Activated CD4-positive, alpha-beta memory T cell treated with anti-CD3 and anti-CD28 coated beads, Interleukin-2, amount 10 ng/mL, durations not matched to agents 7 days and 5 days (primary cell): ENCODE measurements at places on chromosomes 2 and 18.
A peak's percentile ranks its signal among the peaks of the same experiment; 100 is the strongest.

DNA sequence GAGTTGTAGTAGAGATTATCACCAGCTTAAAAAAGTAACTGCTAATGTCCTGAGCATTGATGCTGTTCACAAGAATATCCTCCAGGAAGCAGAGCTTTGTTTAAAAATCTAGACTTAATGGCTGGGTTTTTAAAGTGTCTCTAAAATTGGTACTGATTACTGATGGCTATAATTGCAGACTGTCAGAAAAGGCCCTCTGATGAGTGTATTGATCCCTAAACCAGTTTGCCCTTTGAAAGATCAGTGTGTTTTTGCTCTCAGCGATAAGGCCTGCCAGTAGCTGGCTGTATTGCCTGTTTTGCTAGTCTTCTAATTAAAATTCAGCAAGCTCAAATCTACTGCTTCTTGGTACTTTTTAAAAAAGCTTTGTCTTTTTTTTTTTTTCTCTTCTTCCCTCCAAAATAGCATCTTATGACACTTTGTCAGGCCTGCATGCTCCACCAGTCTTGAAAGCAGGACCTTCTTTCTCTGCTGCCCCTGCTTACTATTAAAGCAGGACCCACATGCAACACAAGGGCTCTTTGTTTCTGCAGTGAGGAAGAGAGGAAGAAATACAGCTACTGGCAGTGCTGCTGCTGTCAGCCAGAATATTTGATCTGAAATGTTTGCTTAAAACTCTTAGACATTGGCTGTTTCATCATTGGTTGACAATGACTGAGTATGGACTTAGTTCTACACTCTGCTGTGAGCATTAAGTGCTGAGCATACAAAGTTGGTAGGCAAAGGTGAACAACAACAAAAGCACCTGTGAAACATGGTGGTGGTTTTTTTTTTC, 1.8 kb downstream of the SEC11C start:
- DNase-seq, result no peak

DNA sequence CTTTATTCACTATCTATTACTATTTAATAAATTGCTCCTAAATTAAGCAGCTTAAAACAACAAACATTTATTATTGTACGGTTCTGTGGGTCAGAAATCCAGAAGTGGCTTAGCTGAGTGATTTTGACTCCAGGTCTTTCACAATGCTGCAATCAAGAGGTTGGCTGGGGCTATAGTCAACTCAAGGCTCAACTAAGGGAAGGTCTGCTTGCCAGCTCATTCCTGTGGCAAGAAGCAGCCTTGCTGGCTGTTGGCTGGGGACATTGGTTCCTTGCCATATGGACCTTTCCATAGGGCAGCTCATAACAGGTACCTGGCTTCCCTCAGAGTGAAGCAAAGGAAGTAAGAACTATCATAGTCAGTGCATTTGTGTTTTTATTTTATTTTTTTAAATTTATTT, 5.0 kb upstream of the MRPL19 start:
- DNase-seq, result no peak

GRCh38 chr2:196187898-196188458, 16.6 kb upstream of the STK17B start:
- no peak for DNase-seq

- no peak for DNase-seq
Observed at GRCh38 chr18:48852794-48853193, 98.0 kb downstream of the SMAD7 start.

- peak; percentile 31 for DNase-seq
Observed at GRCh38 chr2:47038656-47039488, 116.2 kb downstream of the STPG4 start.

DNA sequence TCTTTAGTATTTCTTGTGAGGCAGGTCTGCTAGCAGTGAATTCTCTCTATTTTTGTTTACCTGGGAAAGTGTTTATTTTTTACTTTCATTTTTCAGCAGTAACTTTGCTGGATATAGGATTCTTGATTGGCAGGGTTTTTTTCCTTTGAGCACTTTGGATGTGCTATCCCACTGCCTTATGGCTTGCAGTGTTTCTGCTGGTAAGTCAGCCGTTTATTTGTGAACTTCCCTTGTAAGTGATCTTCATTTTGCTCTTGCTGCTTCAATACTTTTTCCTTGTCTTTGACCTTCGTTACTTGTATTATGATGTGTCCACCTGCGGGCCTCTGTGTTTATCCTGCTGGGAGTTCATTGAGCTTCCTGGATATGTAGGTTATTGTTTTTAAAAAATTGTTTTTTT, 54.7 kb downstream of the SLC66A2 start:
- no peak for DNase-seq

GRCh38 chr2:240512109-240512485, 45.7 kb downstream of the ANKMY1 start:
- peak; percentile 12 for DNase-seq

DNA sequence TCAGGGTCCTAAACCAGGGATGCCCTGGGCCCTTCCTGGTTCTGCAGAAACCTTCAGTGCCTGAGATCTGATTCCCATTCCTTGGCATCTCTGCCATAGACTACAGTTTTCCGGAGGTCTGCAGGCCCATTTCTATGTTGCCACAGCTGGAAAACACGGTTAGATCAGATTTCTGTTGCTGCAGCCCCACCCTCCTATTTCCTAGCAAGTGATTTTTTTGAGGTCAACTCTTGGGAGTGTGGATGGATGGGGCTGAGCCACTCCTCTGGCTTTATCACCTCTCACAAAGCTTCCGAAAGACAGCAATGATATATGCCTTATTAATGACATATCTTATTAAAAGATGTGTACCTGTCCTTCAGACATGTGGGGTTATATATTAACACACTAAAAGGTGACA, 56.3 kb downstream of the ZAP70 start:
- no peak for DNase-seq

DNA sequence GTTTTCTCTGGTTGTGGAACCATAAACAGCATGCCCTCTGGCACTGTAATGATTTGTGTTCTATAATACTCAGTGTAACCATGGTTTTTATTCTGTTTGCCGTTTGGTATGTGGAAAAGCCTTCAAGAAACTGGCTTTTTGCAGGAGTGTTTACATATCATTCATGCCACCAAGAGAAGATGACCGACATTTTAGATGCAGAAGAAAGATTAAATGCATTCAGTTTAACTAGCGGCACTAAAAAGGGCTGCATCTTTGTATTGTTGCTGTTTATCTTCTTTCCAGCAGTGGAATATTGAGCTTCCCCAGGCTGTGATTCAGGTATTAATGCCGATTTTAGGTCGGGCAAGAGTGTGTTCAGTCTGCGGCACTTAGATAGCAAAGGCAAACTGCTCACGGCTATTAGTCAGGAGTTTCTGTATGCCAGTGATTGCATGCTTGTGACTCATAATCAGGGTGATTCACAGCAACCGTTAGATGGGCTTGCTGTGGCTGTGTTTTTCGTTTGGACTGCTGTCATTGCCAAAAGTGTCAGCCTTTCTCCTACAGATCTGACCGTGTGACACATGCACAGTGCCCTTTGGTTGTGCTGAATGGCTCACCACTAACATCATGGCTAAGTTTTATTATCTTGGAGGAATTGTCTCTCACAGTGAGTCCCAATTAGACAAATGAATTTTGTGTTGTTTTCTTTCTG, 479.7 kb downstream of the PARD3B start:
- DNase-seq, result peak; percentile 54

GRCh38 chr2:172131713-172132555, 29.2 kb upstream of the DLX2 start:
- DNase-seq, result no peak

GRCh38 chr2:46923041-46923528, 7.5 kb upstream of the MCFD2 start:
- DNase-seq, result no peak

GRCh38 chr2:174585657-174586252, 11.8 kb downstream of the WIPF1 start:
- no peak for DNase-seq

GRCh38 chr2:43041173-43041591, 185.2 kb downstream of the ZFP36L2 start:
- no peak for DNase-seq

DNA sequence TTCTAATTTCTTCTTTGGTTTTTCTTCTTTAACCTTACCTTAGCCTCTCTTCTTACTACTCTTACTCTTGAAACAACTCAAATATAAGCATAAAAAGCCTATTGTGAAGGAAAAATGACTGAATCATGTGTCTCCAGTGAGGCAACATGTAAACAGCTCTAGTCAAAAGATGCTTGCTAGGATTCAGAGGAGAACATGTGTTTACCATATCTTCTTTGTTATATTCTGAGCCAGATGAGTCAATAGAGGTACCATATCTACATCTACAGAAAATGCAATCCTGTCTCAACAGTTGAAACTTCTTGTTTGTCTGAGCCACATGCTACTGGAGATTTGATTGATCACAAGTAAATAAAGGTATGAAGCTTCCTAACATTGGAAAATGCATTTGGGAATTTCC, 15.9 kb upstream of the FIGN start:
- no peak for DNase-seq

DNA sequence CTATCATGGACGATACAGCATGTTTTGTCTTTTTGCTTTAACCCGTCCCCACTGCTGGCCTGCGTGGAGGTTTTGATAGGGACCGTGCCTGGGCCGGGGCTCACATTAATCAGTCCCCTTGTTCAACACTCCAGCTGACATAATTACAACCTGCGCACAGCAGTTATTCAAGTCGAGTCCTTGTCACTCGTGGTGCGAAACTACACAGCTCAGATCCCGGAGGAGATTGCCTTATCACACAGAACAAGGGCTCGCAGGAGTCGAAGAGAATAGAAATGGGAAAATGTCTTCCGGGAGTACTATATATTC, 304.4 kb downstream of the ZNF407 start:
- DNase-seq, result no peak

DNA sequence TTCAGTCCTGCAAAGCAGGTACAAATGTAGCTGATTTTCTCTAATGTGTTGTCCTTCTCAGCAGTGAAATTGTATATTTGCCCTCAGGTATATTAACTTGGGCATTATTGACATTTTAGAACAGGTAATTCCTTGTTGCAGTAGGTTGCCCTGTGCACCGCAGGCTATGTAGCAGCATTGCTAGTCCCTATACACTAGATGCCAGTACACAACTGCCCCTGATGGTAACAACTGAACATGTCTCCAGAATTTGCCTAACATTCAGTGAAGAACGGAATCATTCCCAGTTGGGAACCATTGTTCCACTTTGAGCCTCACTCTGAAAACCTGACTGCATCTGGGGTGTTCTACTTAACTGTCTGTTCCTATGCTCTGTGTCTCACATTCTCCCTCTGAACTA, 23.1 kb upstream of the TFPI start:
- DNase-seq, result no peak

DNA sequence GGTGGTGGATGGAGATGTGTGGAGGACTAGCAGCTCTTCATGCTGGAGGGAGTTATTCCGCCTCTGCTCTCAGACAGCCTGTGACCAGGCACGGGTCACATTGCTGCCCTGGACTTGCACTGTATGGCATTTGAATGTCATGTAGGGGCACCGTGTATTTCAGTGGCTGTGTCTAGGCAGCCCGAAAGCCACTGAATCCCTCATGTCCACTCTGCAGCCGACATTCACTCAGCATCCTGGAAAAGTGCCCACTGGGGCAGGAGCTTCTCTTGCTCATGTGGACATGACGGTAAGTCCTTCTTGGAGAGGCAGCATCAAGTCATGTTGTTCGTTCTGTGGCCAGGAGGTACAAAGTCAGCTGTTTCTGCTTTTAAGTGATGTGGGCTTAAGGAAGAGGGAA, 127.9 kb downstream of the SH3RF3 start:
- DNase-seq, result no peak

GRCh38 chr2:237222601-237223041, 136.9 kb downstream of the COPS8 start:
- DNase-seq, result no peak

GRCh38 chr2:96233436-96233835, 24.8 kb upstream of the STARD7 start:
- no peak for DNase-seq

DNA sequence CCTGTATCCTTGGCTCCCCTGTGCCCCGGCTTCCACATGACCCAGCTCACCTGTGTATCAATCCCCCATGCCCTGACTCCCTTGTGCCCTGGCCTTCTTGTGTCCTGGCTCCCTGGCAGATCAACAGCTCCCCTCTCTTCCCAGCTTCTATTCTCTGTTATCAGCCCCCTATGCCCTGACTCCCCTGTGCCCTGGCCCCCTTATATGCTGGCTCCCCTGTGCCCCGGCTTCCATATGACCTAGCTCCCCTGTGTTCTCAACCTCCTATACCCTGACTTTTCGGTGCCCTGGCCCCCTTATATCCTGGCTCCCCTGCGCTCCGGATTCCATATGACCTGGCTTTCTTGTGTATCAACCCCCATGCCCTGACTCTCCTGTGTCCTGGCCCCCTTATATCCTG, 209.2 kb downstream of the LOXHD1 start:
- no peak for DNase-seq
